ENCODE measurements at places on chromosomes 1 and 21.

DNA sequence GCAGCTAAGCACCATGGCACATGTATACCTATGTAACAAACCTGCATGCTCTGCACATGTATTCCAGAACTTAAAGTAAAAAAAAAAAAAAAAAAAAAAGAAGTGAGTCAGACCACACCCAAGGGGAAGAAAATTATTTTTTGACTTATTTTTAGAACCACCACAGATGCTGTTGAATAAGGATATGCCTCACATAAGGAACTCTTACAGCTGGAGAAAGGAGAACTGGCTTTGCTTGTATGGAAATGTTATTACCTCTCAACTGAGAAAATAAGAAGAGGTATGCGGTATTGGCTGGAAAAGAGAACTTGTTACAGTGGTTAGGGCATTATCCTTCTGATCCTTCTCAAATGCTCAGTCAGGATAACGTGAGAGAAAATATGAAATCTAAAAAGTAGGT lies 27.5 kb upstream of the FCER1A start:
- no peak for DNase-seq

GRCh38 chr1:209862391-209863356 lies 34.9 kb downstream of the UTP25 start:
- DNase-seq, result no peak

DNA sequence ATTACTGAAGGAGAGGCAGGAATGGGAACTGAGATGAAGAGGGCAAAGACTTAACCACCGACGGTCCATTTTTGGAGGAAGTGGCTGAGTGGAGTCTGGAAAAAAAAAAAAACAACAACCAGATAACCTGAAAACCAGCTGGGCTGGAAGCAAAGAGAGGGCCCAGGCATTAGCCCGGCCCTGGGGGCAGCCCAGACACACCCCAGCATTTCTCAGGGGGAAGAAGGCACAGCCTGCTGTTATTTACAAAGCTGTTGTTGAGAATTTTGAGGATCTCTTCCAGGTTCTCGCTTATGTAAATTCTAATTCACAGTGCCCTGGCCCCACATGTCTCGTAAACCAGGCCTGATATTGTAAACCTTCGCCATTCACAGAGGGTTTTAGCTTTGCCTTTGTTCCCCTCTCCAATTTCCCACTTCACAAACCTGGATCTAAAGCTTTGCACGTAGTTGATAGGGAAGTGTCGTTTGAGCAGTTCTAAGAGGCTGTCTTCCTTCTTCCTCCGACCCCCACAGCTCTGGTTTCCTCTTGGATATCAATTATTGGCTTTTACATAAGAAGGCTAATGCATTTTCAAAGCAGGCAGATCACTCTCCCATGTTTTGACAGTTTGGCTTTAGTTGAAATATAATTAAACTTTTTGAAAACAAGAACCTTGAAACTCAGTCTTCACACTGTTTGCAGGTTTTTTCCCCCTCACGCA lies 161.8 kb upstream of the IRF2BP2 start:
- no peak for DNase-seq

- no peak for DNase-seq
These were observed 47.1 kb downstream of the SYT2 start for GRCh38 chr1:202663131-202663530.

DNA sequence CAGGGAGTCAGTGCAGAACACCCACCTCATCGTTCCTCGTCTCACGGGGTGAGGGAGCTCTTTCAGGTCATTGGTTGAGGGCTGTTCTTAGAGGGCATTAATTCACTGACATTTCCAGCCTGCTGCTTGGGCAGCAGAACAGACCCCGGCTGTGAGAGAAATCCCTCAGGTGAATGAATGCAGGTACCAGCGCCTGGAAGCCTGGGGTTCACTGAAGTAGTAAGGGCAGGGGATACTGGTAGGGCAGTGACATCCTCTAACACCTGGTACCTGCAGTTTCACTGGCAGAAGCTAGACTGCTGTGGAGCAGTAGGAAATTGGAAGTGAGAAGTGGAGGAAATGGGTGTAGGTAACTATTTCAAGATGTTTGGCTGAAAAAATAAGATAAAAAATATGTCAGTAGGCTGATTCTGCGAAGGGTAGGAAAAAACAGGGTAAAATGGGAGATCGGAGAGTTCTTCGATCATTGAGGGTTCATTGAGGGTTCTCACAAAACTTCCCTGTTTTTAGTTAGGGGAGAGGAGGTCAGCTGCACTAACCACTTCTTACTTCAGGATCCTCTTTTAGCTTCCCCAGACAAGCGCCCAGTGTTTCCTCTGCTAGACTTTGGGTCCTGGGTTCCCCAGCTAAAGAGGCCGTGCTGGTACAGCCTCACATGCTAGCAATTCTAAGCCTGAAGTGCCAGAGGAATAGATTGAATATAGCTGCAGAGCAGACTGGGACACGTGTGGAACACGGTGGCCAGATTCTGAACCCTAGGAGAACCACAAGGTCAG lies 55.2 kb downstream of the RNF220 start:
- DNase-seq, result no peak

- DNase-seq, result no peak
These were observed 15.4 kb downstream of the EFNA3 start for GRCh38 chr1:155093911-155094621.

DNA sequence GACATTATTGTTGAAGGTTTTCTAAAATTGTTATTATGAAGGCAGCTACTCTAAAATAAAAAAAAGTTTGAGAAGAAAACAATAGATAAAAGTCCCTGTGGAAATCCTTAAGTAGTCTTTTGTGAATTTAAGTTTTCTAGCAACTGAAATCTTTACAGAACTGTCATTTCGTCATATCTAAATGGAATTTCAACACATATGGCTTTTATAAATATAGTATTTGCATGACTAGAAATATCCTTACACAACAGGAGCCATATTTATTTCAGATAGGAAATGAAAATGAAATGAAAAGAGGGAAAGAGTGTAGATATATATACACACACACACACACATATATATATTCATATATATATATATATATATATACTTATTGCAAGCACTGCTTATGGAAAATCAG lies 204.7 kb upstream of the RGS18 start:
- DNase-seq, result no peak

DNA sequence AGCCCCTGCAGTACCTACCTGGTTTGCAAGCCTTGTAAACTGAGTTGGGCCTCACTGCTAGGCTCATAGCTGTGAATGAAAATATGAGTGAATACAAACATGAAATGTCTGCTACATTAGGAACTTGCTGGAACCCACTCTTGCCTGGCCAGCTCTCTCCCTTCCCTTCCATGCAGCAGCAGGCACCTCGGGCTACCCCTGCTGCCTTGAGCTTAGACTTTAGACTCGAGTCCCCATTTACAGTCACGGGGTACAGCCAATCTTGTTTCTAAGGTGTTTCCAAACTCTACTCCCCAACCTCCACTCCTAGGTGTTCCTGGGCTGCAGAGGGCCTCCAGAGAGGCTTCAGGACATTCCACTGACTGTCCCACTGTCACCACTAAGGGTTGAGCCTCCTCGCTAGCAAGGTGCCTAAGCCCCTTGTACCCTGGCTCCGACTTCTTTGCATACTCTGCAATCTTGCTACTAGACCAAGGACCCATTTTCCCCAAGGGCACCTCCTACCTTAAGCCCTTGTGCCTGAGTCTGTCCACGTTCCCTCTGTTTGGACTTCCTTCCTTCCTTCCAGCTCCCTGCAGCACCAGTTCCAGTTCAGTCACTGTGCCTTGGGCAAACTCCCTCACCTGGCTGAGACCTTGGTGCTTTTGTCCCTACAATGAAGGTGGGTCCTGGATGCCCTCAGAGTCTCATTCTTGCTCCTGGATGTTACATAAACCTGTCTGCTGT lies 36.9 kb downstream of the CDK18 start:
- no peak for DNase-seq

DNA sequence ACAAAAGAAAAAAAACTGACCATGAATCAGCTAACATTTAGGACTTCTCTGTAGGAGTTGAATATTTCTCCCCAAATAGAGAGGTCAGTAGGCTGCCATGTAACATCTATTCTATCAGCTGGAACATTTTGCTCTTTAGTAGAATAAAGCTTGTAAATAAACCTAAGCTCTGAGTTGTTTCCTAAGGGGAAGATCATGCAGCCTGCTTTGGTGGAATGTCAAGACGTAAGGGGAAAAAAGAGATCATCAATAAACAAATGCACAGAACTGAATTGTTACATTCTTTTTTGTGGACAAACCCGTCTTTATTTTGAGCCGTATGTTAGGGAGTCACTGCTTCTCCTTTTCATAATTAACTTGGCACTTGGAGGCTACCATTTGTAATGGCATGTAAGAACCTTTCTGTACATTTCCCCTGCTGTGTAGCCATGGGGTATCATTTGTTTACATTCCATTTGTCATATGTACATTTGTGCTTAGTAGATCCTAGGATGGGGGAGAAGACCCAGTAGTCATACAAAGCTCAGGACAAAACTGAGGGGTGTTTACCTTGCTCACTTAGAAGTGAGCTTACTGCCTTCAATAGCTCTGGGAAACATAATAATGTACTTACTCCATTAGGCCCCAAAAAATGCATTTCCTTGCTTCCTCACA lies 10.8 kb upstream of the PALMD start:
- DNase-seq, result no peak

- DNase-seq, result no peak
These were observed 246.9 kb downstream of the GRIK3 start for GRCh38 chr1:36787312-36787913.

DNA sequence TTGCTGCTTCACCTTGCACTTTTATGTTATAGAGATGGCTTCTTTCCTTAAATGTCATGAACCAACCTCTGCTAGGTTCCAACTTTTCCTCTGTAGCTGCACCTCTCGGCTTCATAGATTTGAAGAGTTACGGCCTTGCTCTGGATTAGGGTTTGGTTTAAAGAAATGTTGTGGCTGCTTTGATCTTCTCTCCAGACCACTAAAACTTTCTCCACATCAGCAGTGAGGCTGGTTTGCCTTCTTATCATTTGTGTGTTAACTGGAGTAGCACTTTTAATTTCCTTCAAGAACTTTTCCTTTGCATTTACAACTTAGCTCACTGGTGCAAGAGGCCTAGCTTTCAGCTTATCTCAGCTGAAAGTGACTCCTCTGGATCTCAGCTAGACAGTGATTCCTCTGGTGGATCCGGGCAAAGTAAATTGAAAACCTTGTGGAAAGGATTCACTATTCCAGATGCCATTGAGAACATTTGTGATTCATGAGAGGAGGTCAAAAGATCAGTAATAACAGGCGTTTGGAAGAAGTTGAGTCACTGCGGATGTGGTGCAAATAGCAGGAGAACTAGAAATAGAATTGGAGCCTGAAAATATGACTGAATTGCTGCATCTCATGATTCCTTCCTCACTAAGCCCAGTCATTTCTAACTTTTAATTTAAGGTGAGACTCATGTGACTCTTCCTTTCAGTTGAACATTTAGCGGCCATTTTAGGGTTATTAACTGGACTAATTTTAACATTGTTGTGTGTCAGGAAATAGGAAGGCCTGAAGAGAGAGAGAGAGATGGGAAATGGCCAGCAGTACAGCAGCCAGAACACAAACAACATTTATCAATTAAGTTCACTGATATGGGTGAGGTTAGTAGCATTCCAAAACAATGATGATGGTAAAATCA lies 16.2 kb upstream of the RGS1 start:
- peak; percentile 85 for DNase-seq

DNA sequence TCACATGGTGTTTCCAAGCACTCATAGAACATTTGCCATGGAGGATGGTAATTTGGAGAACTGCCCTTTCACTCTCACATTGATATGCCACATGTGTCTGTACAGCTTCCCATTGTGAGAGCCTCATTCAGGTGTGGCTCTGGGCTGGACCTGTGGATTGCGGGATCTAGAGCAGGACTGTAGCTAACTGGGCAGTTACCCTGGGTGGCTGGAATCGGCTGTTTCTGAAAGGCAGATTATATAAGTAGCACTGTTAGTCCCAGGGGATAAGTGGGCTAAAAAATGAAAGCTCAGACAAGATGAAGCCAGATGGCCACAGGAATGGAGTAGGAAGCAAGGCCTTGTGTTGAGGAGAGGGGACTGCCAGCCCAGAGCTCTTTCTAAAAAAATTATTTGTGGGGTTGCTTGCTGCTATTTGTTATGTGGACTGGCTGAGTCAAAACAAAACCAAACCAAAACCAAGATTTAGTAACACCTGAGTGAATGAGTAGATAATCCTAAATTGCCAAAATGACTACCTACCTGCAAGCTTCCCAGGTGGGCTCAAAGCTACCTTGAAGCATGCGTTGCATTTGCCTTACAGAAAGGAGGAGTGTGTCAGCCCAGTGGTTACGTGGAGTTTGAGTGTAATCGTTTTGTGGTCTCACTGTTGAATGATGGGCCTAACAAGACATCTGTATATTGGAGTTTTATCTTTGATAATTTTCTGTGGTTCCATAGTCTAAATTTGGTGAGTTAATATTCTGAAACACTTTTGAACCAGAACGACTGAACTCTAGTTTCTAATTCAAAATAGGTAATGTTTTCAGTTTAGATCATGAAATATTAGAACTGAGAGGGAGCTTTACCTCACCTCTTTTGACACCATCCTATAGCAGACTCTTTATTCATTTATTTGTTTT lies 58.0 kb downstream of the SDCCAG8 start:
- peak; percentile 39 for DNase-seq

- no peak for DNase-seq
These were observed 484.1 kb upstream of the VAMP3 start for GRCh38 chr1:7287013-7287412.

- no peak for DNase-seq
These were observed 15.8 kb upstream of the MAGOH start for GRCh38 chr1:53254011-53254640.

DNA sequence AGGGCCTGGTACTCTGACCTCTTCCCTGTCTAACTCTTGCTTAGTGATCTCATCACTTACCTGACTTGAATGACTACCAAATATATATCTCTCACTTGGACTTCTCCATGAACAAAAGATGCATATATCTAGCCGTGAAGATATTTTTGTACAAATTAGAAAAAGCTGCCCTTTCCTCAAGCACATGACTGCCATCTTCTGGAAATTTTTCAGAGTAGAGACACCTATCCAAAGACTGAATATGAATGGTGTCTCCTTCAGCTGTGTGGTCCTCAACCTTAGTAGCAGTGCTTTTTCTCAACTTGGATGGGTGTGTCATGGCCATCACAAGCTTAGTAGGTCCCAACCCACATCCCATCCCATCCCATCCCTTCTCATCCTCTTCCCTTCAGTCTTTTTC lies 142.3 kb downstream of the DNM3 start:
- DNase-seq, result peak; percentile 23

DNA sequence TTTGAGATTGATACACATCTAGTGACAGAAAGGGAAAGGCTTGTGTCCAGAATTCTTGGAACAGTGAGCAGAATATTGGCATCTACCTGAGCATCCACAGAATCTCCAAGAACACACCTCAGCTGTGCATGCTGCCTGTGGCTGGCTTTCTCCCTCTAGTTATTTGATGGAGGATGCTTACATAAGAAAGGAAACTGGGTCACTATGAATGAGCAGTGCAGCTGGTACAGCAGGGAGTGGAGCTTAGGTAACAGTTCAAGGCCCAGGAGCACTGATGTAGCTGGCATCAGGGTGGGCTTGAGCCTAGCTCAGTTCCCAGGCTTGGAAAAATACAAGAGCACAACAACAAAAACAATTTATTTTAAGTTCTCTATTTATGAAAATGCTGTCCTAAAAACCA lies 26.3 kb downstream of the RGS8 start:
- DNase-seq, result no peak

DNA sequence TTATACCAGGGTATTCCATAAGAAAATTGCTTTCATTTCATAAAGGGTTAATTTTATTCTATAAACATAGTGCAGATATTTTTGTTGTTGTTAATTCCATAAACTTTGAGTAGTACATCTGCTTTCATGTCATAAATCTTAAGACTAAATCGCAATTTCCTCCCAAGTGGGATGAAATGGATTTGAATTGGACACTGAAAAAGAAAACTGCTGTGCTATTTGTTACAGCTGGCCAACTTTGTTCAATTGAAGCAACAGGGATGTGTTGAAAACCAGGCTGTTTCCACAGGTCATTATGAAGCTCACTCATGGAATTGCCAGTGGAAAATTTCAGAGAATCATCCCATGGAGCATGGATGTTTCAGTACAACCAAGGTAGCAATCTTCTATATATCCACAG lies 252.5 kb upstream of the RGS18 start:
- DNase-seq, result no peak

Data from activated CD4-positive, alpha-beta T cell treated with anti-CD3 and anti-CD28 coated beads, Interleukin-2, amount 50 U/mL, for 16 hours (primary cell).